Fibroblast of skin of abdomen (primary cell): ENCODE measurements at places on chromosomes 3 and 15.

DNA sequence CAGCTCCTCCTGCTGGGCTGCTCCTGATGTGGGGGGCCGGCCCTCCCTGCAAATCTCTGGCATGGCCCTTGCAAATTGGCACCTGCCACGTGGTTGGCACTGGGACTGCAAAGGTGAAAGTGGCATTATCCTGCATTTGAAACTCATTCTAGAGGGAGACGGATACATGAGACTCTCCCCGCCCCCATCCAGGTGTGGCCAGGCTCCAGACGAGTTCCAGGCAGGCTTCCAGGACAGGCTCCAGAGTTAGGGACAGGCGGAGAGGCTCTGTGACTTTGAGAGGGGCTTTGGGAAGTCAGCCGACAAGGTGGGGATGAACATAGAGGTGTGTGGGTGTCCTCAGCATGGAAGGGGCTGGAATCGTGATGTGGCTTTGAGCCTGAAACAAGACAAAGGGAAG, 178.5 kb downstream of the APBA2 start:
- no peak for DNase-seq

DNA sequence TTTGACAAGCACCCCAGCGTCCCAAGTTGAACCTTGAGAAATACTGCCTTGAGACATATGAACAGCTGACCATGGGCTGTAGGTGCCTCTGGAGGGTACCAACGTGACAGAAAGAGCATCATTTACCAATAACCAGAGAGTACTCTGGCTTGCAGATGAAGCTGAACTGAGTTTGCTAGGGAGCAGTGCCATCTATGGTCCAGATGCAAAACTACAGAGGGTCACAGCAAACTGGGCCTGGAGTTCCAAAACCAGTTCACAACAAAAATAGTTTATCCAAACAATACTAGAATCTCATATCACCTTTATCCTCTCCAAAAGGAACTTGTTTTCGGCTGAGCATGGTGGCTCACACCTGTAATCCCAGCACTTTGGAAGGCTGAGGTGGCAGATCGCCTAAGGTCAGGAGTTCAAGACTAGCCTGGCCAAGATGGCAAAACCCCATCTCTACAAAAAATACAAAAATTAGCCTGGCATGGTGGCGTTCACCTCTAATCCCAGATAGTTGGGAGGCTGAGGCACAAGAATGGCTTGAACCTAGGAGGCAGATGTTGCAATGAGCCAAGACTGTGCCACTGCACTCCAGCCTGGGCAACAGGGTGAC, 69.3 kb downstream of the CHAC1 start:
- peak; percentile 59 for DNase-seq

DNA sequence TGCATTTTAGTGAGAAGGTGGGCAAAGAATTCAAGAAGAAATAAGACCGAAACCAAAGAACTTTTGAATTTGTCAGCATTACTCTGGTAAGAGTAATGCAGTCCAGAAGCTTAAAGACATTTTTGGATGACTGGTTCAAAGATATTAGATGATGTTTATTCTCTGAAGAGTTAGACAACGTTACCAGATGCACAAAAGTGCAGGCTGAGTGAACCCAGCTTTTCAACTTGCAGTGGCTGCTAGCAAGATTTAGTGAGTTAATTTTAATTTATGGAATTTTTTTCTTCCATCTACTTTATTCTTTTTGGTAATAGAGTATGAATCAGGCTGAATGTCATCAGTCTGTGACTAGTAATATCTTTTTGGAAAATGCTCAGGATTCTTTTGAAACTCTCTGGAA, 267.3 kb upstream of the AZI2 start:
- DNase-seq: no peak

- DNase-seq: no peak
Measured at GRCh38 chr3:120410116-120410515, 40.7 kb downstream of the FSTL1 start.

- no peak for DNase-seq
Measured at GRCh38 chr15:99125061-99125891, 20.4 kb downstream of the SYNM start.

- peak; percentile 65 for DNase-seq
Measured at GRCh38 chr3:70811880-70812279, 499.4 kb upstream of the MDFIC2 start.

- DNase-seq: no peak
Measured at GRCh38 chr3:150240891-150241290, 167.2 kb upstream of the TSC22D2 start.

- DNase-seq: peak; percentile 69
Measured at GRCh38 chr3:107082527-107082926, 294.7 kb upstream of the CCDC54 start.

GRCh38 chr3:84440291-84440690, 518.5 kb upstream of the CADM2 start:
- DNase-seq: no peak

DNA sequence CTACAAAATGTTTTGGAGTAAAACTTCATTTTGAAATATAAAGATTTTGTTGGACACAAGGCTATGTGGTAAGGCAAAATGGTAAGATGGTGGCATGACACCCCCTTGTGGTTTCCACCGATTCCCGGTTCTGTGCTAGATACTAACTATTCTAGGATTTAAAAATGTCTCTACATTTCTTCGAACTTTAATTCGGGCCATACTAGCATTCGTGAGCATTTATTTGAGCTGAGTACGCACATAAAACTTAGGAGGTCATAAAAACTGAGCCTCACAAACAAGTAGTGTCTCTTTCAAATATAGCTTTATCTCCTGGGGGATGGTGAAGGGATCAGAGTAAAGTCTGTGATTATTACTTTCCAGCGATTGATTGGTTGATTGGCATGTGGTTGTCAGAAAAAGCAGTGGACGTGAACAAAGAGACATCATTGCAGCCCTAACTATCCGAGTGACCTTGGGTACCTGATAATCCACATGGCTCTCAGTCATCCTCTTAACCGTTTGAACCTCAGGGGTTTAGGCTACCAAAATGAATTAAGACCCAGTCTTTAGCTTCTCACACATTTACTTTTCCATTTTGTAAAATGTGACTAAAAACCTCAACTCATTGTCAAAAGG, 1.1 kb upstream of the ZNF639 start:
- peak; percentile 40 for DNase-seq

- peak; percentile 22 for DNase-seq
Measured at GRCh38 chr3:109553591-109554371, 216.4 kb upstream of the DPPA4 start.

DNA sequence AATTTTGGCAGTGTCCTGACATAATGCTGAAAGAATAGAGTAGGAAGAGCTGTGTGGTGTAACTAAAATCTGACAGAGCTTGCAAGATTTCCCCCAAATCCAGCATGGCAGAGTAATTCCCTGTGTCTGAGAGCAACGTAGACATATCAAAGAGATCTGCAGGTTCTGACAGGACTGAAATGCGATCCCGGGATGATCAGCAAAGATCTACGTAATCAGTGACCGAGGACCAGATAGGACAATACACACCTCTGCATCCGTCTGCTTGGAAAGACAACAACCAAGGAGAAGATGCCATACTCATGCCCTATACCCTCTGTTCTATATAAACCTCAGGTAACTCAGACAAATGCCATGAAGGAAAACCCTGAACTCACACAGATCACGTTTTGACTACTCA, 26.6 kb upstream of the SYNPR start:
- no peak for DNase-seq

- DNase-seq: peak; percentile 39
Measured at GRCh38 chr3:112610121-112610520, 30.8 kb downstream of the CCDC80 start.

DNA sequence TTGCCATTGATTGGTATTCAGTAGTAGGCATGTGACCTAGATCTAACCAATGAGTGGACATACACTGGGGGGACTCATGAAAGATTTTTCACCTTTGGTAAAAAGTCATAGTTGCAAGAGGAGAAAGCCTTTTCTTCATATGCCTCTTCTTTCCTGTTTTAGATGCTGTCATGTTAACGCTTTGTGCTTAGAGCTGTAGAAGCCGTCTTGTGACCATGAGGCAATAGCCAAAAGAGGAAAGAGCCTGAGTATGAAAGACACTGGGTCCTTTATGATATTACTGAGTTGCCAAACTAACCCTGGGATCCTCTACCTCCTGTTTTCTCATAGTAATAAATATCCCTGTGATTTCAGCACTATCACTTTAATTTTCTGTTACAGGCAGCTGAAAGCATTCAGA, 396.0 kb downstream of the FHIT start:
- no peak for DNase-seq

DNA sequence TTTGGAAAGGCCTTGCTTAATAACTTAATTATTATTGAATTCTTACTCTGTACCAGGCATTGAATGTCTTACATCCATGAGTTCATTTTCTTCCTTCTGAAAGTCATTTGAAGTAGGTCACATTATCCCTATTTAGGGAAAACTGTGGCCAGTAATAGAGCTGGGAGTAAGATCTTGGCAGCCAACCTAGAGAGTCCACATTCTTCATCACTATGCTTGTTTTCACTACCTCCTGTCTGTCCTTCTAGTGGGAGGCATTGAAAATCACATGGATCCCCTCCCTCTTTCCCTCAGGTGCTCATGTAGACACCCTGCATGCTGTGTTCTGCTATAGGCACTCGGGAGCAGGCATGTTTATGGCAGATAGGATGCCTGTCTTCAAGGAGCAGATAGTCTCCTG, 154.9 kb downstream of the EBLN2 start:
- DNase-seq: no peak

DNA sequence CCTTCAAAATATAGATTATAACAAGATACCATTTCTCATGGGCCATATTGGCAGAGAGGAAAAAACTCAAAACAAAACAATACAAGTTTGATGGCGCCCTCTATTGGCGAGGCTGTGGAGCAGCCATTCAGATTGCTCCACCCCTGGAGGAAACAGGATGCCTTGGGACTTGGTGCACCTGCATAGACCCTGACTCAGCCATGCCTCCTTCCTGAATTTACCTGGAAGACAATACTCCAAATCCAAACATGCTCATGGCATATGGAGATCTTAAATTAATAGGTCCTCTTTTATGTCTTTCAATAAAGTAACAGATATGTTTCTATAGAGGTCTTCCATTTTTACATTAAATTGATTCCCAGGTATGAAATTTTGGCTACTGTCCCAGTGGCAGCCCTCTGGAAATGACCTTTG, 90.0 kb downstream of the APBA2 start:
- peak; percentile 41 for DNase-seq

DNA sequence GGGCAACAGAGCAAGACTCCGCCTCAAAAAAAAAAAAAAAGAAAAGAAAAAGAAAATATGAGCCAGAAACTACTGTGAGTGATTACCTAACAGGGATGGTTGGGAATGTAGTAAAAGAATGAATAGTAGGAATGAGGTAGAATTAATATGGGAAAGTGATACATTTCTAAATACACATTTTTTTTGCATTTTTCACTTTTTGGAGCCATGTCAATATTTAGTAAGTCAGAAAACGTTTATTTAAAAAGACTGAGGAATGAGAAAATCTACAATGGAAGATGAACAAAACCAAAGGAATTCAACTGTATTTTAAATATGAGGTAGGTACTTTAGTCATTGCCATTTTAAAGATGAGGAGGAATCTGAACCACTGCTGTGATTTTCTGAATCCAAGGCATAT, 817.2 kb upstream of the CADM2 start:
- DNase-seq: peak; percentile 3

DNA sequence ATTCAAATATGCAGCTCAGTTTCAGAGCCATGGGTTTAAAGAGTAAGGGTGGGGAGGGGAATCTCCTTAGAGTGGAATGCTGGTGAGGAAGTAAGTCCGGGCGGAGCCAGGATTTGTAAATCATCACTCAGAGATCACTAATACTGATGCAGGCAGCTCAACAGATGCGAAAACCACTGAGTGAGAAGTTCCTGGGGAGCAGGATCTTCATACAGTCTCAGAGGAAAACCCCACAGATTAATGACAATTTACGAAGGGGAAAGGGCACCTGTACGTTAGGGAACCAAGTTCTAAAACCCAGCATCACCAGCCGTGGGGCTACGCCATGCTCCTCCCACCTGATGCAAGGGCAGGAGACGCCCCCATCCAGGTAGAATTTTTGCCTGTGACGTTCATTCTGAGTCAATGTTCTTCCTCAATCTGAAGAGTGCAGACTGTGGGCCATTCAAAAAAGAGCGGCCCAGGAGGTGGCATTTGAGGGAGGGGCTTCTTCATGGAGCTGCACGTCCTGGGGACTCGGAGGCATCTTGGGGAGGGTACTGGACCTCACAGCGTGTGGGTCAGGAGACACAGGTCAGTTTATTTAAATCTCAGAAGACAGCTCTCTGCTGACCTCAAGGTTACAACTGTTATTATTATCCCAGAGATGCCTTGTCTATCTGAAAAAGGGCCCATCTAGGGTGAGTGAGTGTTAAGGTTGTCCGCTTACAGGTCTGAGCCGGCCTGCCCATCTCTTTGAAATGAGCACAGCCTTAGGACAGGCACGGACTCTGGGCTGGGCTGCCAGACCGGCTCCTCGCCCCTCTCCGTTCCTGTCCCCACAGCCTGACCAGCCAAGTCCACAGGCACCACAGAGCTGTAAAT, 228.0 kb downstream of the XXYLT1 start:
- DNase-seq: peak; percentile 8

DNA sequence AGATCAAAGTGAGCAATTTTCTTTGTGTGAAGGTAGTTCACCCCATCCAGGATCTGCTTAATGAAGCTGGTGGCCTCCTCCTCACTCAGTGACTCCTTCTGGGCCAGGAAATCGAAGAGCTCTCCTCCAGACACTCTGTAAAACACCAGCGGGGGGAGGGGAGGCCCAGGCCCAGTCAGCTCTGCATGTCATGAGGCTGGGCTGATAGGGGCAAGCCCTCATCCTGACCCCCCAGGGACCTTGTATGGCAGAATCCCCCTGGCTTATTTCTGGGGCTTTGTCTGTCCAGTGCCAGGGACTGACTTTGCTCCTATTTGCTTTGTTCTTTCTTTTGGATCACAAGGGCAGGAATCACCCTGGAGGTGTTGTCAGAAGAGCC, 74.9 kb downstream of the DAPK2 start:
- no peak for DNase-seq

DNA sequence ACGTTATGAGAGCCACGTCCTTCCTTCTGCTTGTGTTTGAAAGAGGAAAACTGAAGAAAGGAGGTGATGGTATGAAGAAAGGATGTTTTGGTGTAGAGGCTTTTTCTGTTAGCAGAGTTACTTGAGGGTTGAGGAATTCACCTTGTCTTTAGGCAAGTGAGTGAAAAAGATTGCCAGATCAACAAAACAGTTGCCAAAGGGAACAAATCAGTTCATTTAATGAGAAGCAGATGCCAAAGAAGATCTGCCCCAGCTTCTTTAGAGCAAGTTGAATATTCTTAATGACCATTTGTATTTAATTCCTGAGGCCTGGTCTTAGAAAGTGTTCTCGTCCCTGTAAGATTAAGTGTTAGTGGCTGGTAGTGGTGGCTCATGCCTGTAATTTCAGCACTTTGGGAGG, 2.6 kb downstream of the CHCHD6 start:
- no peak for DNase-seq

DNA sequence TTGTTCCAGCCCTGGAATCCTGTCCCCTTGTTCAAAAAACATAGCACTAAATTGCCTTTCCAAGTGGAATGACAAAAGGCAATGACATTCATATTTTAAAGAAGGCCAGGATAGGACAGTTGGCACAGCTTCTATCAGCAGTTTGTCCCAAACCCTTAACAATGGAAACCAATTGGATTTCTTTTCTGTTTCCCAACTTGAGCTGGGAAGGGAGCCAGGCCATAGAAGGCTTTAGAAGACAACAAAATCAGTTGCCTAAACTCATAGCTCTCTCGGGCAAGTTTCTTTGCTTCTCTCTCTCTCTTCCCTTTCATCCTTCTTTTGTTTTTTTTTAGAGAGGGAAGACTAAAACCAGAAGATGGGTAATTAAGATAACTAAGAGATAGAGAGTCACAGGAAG, 227.7 kb upstream of the TPRG1 start:
- DNase-seq: no peak

GRCh38 chr15:92637626-92638025, 17.9 kb downstream of the FAM174B start:
- DNase-seq: no peak
